IPS-NIHi11 (cell line): ENCODE measurements at places on chromosomes 2 and 18.

GRCh38 chr2:148882051-148882450 lies 7.0 kb downstream of the KIF5C start:
- no peak for DNase-seq

DNA sequence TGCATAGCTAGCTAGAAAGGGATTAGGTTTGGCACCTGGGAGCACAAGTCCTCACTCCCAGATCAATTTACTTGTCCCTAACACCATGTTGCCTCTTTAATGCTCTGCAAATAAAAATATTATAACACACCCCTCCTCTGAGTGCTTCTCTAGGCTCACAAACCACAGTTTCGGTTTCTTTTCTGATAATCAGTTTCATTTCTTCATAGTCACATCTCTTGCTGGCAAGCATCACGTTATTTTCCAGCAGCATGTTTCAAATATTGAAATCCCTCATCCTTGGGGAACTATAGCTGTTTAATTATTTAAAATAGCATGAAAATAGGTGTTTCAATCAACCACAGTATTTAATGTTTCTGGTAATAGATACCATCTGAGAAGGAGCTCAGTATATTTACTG lies 13.9 kb upstream of the SMCHD1 start:
- DNase-seq = no peak

GRCh38 chr2:183089192-183089851 lies 10.8 kb downstream of the DUSP19 start:
- no peak for DNase-seq

- DNase-seq = no peak
These were observed 491.8 kb downstream of the CDH2 start for GRCh38 chr18:27685091-27685490.

- no peak for DNase-seq
These were observed 155.0 kb downstream of the MAIP1 start for GRCh38 chr2:200110381-200110780.

DNA sequence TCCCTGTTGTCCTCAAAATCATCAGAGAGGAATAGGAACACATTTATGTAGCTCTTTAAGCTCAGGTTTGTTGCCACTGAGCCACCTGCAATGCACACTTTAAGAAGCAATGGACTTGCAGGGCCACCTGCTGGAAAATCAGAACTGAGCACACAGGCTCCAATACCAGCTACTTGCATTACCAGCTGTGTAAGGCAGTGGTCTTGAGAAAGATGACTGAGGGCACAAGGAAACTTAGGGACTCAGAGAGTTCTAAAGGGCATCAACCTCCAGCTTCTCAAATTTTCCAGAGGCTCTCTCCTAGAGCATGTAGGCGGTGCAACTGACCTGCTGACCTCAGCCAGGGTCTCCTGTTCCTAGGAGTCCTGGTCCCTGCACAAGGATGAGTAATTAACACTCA lies 2.5 kb upstream of the CNDP2 start:
- DNase-seq = no peak

- DNase-seq = no peak
These were observed 634.0 kb downstream of the LRP1B start for GRCh38 chr2:141496810-141497209.

DNA sequence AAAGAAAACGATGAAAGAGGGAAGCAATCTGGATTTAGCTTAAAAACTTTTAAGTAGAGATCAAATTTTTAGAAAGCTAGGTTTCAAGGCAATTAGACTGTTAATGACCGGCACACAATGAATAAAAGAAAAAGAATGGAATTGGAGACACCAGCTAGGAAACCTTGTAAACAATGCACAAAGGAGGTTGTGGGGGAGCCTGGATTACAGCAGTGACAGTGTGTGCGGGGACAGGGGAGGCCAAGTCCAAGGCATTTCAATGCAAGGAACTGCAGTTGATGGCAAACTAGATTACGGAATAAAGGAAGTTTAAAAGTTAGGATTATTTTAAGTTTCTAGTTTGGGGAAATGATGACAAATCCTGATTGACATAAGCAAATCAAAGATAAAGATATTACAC lies 74.5 kb downstream of the DTNB start:
- DNase-seq = no peak

DNA sequence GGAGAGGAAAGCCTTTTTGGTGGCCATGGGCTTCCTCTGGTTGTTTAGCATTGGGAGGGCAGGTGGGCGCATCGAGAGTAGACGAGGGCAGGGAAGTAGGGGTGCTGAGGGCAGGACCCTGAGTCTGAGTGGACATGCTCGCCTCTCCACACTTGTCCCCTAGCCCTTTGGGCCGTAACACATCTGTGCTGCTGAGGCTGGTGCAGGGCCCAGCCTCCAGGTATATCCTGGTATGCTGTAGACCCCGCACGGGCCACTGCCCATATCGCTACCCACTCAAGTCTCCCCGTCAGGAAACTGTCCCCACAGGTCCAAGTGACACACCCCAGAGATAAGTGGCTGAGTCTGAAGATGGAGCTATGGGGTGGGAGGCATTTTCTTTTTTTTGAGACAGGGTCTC lies 13.7 kb upstream of the CCDC74B start:
- DNase-seq = no peak

DNA sequence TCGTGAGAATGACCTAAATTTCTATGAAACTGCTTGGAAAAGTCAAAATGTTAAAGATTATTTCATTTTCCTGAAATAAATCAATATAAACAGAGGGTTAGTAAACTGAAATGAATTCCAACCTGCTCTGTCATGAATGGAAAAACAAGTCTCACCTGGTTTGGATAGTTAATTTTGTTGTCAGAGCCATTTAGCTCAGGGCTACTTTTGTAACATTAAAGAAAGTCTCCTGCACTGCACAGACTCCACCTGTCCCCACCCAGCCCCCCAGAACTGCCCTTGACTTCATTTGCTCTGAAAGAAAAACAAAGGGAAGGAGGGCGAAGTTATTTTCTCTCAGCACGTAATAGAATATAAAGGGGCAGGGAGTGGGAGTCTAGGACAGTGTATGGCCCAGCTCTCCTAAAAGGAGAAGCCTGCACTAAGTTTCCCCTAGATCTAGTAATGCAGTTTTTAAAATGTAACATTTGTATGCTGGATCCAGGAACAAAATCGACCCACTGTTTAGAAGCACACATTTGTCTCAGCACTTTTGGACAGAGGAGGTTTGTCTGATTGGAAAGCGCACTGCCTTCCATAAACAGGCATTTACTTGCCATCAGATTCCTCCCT lies 54.2 kb upstream of the ACSL3 start:
- no peak for DNase-seq

DNA sequence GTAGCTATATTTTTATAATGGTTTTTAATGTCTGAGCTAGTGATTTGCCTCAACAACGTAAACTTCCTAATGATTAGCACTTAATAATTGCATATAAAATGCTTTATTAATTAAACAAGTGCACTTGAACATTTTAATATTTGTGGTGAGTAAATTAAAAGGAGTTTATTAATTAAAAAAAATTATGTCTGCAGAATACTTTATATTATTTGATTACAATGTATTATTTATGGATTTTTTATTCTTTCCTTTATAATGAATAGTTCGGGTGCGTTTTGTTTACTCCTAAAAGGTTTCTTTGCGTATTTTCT lies 2.3 kb downstream of the HOXD8 start:
- no peak for DNase-seq

GRCh38 chr2:61162721-61163120 lies 733 bp downstream of the C2orf74 start:
- no peak for DNase-seq

DNA sequence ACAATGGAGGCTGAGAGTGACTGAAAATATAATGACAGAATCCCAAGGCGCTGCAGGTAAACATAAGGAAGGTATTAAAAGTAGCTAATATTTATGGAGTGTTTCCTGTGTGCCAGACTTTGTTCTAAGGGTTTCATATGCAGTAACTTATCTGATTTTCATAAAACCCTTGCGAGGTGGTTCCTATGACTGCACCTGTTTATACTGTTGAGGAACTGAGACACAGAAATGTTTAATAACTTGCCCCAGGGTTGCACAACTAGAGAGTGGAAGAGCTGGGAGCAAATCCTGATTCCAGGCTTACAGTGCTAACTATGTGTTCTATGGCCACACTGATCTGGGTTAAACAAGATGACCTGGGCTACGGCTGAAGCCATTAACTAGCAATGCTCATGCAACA lies 2.4 kb downstream of the SP110 start:
- DNase-seq = no peak

GRCh38 chr18:21117409-21118131 lies 6.0 kb upstream of the ROCK1 start:
- no peak for DNase-seq

DNA sequence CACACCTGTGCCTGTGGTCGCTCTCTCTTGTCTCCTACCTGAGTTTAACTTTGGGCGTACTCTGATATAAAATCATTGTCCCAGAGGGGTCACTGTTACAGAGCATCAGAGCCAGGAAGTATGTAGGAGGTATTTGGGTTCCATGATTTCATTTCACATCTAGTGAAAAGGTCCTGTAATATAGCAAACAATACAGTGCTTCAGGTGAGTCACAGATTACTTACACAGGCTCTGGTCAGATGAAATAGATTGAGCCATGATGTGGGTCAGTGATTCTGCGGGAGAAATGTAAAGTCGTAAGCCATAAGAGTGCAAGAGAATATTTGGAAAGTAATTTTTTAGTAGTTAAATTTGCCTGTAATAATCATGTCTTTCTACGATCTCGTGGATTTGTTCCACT lies 70.2 kb downstream of the SOCS6 start:
- DNase-seq = no peak

GRCh38 chr18:63022429-63023022 lies 297.0 kb downstream of the BCL2 start:
- DNase-seq = peak; percentile 85

- DNase-seq = no peak
These were observed 35.6 kb downstream of the VIT start for GRCh38 chr2:36731941-36732672.

GRCh38 chr2:10368491-10369231 lies 66.0 kb downstream of the HPCAL1 start:
- no peak for DNase-seq

GRCh38 chr18:55262021-55262560 lies 302.8 kb upstream of the CCDC68 start:
- no peak for DNase-seq

GRCh38 chr2:102540882-102541281 lies 67.9 kb downstream of the SLC9A4 start:
- DNase-seq = peak; percentile 27

- no peak for DNase-seq
These were observed 96.4 kb upstream of the LDAH start for GRCh38 chr2:20919297-20919800.

- DNase-seq = no peak
These were observed 197.9 kb upstream of the SETBP1 start for GRCh38 chr18:44482761-44483160.

DNA sequence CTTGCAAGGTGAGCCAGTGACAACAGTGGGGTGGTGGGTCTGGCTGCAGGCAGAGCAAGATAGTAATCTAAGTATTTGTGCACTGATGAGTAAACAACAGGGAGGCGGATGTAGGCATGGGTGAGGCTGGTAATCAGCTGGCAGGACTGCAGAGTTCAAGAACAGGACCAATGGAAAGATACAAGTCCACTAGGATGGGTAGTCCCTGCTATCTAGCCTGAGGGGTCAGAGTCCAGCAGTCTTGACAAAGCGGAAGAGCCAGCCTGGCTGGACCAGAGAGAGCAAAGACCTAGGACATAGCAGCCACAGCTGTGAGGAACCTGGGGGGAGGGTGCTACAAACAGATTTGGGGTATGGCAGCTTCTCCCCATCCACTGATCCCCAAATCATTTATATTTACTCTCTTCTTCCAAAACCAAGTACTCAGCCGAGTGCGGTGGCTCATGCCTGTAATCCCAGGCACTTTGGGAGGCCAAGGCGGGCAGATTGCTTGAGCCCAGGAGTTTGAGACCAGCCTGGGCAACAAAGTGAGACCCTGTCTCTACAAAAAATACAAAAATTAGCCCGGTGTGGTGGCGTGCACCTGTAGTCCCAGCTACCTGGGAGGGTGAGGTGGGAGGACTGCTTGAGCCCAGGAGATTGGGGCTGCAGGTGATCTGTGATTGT lies 25.9 kb downstream of the VIL1 start:
- DNase-seq = no peak

DNA sequence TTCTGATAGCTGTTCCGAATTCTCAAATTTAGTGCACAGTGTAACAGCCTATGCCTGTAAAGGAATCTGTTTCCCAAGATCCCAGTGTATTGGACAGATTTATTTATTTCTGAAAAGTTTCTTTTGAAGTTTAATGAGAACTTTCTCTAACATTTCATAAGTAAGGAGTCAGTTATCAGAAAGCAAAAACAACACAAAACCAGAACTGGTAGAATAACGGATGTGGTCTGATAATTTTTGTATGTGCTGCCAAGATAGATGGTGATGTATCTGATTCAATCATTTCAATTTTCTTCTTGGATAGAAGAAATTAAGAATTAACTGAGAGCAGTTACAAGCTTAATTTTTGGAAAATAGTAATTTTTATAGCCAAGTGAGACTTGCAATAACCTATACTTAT lies 374.3 kb downstream of the SOCS6 start:
- no peak for DNase-seq

DNA sequence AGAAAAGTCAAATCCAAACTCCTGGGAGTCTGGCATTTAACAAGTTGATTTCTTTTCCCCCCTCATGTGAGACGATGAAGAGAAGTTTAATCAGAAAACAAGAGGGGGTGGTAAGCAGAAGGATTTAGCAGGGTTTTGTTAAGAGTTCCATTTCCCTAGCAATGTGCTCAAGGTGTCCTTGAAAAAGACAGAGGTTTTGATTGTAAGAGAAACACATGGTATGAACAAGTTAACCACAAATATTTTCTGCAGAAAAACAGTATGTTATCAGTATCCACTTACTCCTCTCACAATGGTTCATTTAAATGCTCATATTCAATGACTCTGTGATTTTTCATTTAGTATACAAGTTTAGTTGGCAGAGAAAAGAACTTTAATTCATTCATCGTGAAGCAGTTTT lies 26.8 kb downstream of the LAMA1 start:
- no peak for DNase-seq

GRCh38 chr18:5534845-5535244 lies 9.0 kb downstream of the EPB41L3 start:
- DNase-seq = no peak

- no peak for DNase-seq
These were observed 43.2 kb downstream of the PSD4 start for GRCh38 chr2:113216891-113217454.

- DNase-seq = no peak
These were observed 395.3 kb upstream of the NXPH2 start for GRCh38 chr2:139175510-139175909.

DNA sequence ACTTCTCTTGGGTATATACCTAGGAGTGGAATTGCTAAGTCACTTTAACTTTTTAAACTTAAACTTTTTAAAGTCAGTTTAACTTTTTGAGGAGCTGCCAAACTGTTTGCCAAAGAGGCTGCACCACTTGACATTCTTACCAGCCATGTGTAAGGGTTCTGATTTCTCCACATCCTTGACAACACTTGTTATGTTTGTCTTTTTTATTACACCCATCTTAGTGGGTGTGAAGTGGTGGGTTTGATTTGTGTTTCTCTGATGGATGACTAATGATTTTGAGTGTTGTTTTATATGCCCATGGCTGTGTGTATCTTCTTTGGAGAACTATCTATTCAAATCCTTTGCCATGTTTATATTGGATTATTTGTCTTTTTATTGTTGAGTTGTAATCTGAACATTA lies 13.6 kb downstream of the ASAP2 start:
- no peak for DNase-seq
